ENCODE measurements at places on chromosomes 2 and 18. TPM values are rescaled to one million over a fixed set of nuclear protein-coding genes. Genes with fewer than 3 reads are reported as not detected.

GRCh38 chr2:141569941-141570340 is 560.9 kb downstream of the LRP1B start:
- H3K27me3 ChIP-seq, result no peaks in the 10 kb centered on the region
- H3K27ac ChIP-seq, result no peak overlapping the region

GRCh38 chr2:25041307-25041927 is 459 bp upstream of the EFR3B start:
- H3K4me1 ChIP-seq, result peaks cover 19% of the 10 kb centered on the region
- no peak overlapping the region for H3K4me3 ChIP-seq

DNA sequence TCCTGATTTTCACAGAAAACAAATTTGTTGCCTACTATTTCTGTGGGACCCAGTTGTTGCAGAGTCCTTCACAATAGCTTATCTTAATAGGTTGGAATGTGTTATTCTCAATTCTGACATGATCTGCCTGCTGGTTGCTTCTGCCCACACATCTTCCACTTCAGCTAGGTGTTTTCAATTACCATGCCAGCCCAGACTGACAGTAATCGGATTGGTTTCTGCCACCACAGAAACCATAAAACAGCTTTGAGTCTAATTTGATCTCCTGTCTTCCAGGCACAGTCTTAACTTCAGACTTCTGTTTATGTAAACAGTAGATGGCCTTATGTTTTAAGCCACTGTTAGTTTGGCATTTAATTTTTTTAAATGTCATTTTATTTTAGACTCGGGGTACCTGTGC is 248.2 kb upstream of the RBMS1 start:
- no peaks in the 10 kb centered on the region for H3K36me3 ChIP-seq
- H3K27ac ChIP-seq, result no peak overlapping the region
- no peaks in the 10 kb centered on the region for H3K27me3 ChIP-seq
- peaks cover 7% of the 10 kb centered on the region for H3K4me1 ChIP-seq

GRCh38 chr2:240951045-240951594 is 45.0 kb downstream of the CROCC2 start:
- no peak for DNase-seq
- peaks cover 19% of the 10 kb centered on the region for H3K27me3 ChIP-seq

GRCh38 chr2:201765799-201766198 is 14.9 kb downstream of the ALS2 start:
- no peak overlapping the region for H3K27ac ChIP-seq
- H3K4me1 ChIP-seq, result peaks cover 3% of the 10 kb centered on the region
- H3K27me3 ChIP-seq, result no peaks in the 10 kb centered on the region
- no peak for DNase-seq
- no peak overlapping the region for H3K4me3 ChIP-seq

PELI1 gene
- 23.8 TPM for total RNA-seq

DNA sequence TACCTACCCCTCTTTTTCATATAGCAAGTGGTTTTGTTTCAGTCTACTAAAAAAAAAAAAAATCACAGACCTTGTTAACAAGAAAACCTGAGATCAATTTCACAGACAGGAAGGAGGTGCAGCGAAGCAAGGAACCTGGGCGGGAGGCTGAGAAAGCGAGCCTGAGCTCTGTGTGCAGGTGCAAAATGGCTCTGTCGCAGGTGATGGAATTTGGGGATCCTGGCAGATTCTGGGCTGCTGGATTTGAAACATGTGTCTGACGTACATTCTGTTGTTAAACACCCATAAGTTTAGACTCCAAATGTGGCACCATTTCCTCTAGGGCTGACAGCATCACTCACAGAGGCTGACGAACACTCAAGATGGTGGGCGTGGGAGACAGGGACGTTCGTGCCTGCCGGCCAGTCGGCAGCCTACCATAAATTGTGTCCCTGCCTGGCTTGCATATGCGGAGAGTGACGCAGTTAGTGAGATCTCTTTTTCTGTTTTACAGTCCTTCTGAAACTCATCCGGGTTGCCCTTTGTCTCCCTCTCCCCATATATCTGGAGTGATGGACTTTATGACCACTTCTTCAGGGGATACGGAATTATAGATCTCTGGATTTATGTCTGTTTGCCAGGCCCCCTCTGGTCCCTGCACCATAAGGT is 8.8 kb upstream of the DDX1 start:
- H3K27me3 ChIP-seq, result no peaks in the 10 kb centered on the region
- no peak overlapping the region for H3K4me3 ChIP-seq
- no peak overlapping the region for H3K27ac ChIP-seq
- no peak for DNase-seq
- H3K4me1 ChIP-seq, result no peaks in the 10 kb centered on the region
- H3K36me3 ChIP-seq, result no peaks in the 10 kb centered on the region

GRCh38 chr2:86344404-86344803 is 7.0 kb upstream of the REEP1 start:
- H3K4me1 ChIP-seq, result no peaks in the 10 kb centered on the region
- no peak overlapping the region for H3K4me3 ChIP-seq
- no peaks in the 10 kb centered on the region for H3K36me3 ChIP-seq
- no peak overlapping the region for H3K27ac ChIP-seq
- peaks cover 14% of the 10 kb centered on the region for H3K27me3 ChIP-seq
- no peak for DNase-seq

DNA sequence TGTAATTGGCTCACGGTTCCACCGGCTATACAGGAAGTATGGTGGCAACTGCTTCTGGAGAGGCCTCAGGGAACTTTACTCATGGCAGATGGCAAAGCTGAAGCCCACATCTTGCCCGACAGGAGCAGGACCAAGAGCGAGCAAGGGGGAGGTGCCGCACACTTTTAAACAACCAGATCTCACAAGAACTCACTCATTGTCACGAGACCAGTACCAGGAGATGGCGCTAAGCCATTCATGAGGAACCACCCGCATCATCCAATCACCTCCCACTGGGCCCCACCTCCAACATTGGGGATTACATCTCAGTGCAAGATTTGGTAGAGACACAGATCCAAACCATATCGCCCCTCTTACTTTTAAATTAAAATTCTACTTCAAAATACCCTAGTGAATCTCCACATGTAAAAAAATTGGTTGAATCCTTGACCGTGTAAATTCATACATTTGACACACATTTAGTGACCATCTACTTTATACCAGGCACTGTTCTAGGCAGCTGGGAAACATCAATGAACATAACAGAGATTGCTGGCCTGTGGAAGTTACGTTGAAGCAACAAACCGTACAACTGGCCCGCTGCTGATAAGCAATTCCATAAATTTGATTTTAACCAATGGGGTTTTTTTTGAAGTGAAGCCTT is 87.6 kb downstream of the ALPK2 start:
- no peak overlapping the region for H3K4me3 ChIP-seq
- H3K4me1 ChIP-seq, result peaks cover 35% of the 10 kb centered on the region
- DNase-seq, result no peak

DNA sequence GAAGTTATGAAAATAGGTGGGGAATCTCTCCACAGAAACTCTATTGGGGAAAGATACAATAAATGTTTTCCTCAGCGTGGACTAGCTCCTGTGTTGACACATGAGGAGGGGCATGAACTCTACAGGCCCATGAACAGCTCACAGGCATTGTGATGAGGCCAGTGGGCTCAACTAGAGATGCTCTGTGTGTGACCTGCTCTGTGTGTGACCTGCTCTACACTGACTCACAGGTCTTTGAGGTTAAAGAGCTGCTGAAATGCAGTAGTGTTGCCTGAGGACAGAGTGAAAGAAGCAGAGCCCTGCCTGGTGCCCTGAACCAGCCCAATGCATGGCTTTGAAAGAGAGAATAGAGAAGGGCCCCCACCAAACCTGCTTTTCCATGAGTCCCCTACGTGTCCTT is 117.6 kb downstream of the MCFD2 start:
- peaks cover 23% of the 10 kb centered on the region for H3K4me1 ChIP-seq
- DNase-seq, result no peak
- H3K27me3 ChIP-seq, result no peaks in the 10 kb centered on the region

SEPTIN10 gene
- 90.8 TPM for total RNA-seq

DNA sequence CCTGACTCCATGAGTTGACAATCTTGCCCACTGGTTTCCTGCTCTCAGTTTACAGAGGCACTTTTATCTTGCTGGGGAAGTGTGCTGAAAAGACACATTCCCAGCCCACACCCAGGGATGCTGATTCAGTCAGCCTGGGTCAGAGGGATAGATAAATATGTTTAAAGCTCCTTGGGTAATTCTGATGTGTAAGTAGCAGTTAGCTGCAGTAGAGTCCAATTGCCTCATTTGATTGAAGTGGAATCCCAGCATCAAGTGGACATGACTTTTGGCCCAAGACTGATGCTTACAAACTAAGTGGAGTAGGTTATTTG is 29.4 kb downstream of the PSD4 start:
- H3K36me3 ChIP-seq, result no peaks in the 10 kb centered on the region
- peak; percentile 29 for DNase-seq
- H3K27me3 ChIP-seq, result no peaks in the 10 kb centered on the region
- H3K4me1 ChIP-seq, result peaks cover 31% of the 10 kb centered on the region

IL1B gene
- not detected for total RNA-seq

GRCh38 chr2:50777954-50778353 is 254.0 kb downstream of the NRXN1 start:
- no peak overlapping the region for H3K27ac ChIP-seq
- H3K27me3 ChIP-seq, result no peaks in the 10 kb centered on the region
- DNase-seq, result no peak
- H3K36me3 ChIP-seq, result no peaks in the 10 kb centered on the region
- H3K4me1 ChIP-seq, result no peaks in the 10 kb centered on the region

Data from astrocyte (in vitro differentiated cells and primary cell).